ENCODE measurements at places on chromosomes 3 and 15.

DNA sequence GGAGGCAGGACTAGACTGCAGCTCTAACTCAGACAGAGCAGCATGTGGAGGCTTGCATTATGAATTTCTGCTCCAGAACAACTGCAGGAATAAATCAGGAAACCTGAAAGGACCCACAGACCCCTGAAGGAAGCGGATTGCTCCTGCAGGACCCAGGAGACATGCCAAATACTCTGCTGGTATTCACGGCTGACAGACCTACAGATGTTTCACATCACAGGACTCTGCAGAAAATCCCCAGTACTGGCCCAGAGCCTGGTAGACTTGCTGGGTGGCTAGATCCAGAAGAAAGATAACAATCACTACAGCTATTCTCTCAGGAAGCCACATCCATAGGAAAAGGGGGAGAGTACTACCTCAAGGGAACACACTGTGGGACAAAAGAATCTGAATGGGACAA lies 942.1 kb downstream of the AGBL1 start:
- DNase-seq = no peak

DNA sequence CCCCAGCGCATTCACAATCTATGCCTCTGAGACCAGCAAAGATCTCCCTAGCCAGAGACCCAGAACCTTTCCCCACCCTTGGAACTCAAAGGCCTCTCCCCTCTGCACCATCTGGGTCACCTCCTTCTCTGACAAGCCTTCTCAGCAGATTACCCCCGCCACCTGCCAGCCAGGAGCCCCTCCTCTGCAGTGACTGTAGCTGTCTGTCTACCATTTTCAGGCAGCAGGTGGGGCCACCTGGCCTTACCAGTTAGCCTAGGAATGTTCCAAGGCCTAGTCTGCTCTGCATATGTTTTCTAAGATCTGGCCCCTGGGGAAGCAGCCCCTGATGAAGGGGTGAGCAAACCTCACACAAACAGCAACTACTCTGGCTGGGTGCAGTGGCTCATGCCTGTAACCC lies 2.4 kb downstream of the MYLK start:
- no peak for DNase-seq

GRCh38 chr15:41847981-41848380 lies 9.3 kb downstream of the PLA2G4B start:
- no peak for DNase-seq

DNA sequence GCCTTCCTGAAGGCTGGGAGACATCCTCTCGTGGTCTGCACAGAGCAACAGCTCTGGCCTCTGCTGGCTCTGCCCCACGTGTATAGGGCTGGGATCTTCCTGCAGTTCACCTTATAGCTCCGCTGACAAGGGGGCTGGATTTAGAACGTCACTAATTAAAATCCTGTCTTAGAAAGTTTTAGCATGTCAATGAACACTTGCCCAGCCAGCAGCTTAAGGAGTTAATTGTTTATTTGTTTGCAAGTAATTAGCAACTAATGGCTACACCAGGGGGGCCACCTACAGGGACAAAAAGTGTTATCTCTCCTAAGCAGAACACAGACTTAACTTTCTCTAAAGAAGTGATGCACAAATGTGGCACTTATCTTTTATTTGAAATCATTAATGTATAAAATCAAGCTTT lies at the start of gene HESX1:
Gene HESX1 (minus strand): TSS at position 84 of the 403 bp plus-strand sequence. CDS start 60 bp downstream, at position 24.
- DNase-seq = no peak

- no peak for DNase-seq
Observed at GRCh38 chr3:61108247-61109019, 142.8 kb downstream of the FHIT start.

GRCh38 chr15:92845126-92845508 lies 55.0 kb upstream of the CHD2 start:
- DNase-seq = no peak

GRCh38 chr3:4986175-4986781 lies 7.0 kb downstream of the BHLHE40 start:
- DNase-seq = no peak

DNA sequence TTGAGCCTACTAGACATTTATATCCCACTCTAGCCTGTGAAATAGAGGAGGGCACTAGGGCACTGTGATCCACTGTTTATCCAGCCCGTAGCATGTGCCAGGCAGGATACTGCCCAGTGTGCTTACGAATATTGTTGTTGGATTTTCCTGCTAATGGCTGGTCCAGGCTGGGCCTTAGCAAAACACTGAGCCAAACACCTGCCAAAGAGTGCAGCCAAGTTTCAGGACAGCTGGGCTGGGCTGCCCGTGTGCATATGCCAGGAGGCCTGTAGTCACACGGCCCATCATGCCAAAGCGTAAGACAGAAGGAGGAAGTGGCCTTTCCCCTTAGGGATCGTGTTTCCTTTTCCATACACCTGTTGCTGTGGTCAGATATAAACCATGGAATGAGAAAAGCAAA lies 54.5 kb upstream of the ABHD10 start:
- DNase-seq = no peak

DNA sequence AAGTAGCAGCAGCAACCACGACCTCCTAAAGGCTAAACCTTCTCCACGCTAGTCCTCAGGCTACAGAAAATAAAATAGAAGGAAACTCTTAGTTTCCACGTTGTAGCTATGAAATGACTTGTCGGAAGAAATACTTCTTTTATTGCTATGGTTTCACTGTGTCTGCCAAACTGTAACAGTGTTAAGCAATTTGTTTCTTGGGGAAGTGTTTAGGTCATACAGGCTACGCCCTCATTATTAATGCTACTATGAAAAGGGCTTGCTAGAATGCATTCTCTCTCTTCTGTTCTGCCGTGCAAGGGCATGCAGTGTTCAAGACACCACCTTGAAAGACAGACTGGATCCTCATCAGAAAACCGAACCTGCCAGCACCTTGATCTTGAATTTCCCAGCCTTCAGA lies 462.7 kb downstream of the PLOD2 start:
- peak; percentile 45 for DNase-seq

DNA sequence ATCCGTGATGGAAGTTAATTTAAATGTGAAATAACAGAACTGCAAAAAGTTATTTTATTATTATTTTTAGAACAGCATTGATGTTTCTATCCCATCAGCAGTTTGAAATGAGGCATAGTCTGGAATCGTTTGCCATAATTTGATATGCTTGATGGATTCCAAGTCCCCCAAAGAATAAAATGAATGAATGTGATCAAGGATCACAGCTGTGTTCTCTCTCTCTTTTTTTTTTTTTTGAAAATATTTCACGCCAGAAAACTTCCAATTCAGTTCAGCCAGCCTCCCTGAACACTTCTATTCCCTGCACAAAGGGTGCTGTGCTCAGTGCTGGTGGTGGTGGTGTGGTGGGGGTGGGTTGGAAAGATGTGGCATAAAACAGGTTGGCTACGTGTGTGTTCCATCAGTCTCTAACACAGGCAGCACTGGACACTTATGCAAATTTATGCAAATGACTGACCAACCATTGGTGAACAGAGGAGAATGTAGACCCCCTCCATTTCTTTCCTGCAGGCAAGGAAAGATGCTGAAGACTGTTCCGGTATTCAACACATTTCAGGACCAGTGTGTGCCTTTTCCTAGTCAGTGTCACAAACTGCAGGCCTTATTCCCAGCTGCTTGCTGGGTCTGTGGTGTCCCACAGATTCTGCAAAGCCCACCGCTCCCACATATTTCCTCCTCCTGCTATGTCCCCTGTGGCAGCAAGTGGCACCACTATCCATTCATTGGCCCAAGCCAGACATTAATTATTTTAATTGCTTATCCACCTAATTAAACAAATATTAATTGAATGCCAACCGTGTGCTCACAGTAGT lies 10.6 kb downstream of the ARNT2 start:
- no peak for DNase-seq

DNA sequence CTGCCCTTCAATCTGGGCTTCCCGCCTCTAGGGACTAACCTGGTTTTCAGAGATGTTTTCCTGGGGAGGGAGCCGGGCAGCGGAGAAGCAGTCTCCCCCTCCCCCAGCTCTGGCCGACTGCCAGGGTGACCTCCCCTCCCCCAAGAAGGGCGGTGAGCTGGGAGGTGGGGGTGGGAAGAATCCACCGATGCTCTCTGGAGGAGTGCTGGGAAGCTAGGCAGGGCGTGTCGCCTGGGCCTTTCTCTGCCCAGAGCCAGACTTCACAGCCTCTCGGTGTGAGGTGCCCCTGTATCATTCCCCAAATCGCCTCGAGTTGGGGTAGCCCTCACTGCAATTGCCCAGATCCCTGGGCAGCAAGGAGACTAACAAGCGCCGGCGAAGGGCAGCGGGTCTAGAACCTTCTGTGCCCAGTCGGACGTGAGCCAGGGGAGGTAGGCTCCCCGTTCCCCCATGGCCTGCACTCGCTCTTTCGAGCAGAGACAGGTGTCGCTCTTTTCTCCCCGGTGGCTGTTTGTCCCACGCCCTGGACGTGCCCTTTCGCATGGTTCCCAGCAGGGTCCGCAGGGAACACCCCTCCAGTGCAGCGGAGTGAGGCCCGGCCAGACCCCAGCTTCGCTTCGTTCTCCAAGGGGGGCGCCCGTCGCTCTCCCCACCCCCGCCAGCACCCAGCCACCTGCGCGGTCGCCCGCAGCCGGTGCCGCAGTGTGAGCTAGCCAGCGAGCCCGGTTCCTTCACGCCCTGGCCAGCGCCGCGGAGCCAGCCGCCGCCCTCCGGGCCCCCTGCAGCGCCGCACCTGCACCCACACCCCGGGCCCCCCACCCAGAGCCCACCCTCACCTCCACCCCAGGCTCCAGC lies 1.1 kb downstream of the RAB6B start:
- no peak for DNase-seq

DNA sequence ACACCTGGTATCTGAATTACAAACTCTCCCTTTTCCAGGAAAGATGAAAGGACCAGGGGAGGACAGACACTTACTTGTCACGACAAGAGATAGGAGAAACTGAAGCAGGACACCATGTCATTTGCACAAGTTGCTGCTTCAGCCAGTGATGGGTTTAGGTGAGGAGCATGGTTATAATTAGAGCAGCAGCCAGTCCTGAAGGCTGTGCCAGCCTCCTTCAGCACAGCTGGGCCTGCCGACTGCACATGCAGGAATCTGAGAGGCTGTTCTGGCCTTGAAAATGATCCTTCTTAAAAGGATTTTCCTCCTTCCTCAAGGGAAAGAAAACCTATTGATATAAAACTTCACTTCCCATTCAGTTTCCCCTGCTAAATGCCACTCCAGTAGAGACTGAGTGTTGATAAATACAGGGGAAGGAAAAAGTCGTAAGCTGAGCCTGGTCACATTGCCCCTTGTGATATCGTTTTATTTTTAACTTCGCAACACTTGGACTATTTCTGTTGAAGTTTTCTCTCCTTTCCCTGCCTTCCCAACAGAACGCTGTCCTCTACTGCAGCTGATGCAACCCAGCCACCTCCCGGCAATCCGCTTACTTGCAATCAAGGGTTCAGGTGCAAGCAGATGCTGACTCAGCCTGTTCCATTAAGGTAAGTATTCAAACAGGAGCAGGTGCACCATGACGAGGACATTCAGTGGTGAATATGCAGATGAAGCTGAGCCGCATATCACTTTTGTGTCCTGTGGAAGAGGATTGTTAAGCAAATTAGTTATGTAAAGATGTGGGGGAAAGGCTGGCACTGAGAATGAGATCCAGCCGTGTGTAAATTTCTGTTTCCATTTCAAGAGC lies at the start of gene FBXO40:
Gene FBXO40 (plus strand): TSS at position 524 of the 847 bp plus-strand sequence. CDS start 27,197 bp downstream, outside the sequence.
- no peak for DNase-seq

DNA sequence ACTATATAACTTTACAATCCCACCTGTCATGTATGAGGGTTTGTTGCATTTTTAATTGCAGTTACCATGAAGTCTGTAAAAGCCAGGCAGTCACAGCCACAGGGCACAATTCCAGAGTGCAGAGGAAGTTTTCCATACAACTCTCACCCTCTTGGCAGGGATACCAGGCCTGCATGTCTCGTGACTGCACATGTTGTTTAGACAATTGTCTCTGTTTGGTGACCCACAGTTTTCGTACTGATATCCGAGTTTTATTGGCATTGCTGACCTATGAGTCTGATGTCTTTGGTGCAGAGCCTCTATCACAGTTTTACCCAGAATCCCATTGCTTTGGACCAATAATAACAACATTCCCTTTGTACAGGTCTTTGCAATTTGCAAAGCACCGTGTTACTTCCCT lies 24.9 kb upstream of the MYZAP start:
- DNase-seq = no peak
